AG09309 (cell line): ENCODE measurements at places on chromosomes 1 and 21.

DNA sequence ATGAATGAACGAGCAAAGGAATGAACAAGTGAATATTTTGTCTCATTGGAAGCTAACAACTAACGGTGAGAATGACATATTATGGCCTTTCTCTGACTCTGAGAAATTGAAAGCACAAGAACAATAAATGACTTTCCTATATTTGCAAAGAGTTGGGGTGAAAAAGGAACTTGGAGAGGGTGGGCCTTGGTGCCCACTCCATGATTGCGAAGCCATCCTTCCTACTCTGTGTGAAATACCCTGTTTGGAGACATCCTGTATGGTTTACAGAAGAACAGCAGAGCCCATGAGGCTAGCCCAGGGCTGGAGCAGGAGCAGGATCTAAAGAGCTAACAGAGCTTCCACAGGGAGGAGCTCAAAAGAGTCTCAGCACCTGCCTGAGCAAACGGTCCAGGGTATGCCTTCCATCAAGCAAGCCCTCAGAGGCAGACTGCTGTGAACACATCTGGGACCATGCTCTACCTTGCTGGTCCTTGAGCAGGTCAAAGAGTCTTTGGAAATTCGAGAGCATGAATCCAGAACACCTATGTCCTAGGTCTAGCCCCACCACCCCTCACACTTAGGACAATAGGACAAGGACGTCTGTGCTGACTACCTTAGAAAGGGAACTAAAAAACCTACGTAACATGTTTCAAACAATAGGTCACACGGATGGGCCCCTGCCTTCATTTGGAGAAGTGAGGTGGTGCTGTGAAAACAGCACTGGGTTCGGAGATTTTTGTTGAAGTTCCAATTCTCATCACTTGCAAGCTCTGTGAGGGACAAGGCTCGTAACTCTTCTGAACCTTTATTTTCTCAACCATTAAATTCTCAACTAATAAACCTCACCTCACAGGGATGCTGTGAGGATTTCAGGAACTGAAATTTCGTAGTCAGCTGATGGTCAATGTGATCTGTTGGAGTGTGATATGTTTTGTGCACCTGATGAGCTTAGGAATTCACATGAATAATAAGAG, 377.4 kb downstream of the RRAGC start:
- DNase-seq = no peak

- no peak for DNase-seq
Observed at GRCh38 chr1:246350745-246351144, 156.3 kb downstream of the SMYD3 start.

GRCh38 chr1:100188617-100189016, 10.6 kb upstream of the LRRC39 start:
- DNase-seq = peak; percentile 69

DNA sequence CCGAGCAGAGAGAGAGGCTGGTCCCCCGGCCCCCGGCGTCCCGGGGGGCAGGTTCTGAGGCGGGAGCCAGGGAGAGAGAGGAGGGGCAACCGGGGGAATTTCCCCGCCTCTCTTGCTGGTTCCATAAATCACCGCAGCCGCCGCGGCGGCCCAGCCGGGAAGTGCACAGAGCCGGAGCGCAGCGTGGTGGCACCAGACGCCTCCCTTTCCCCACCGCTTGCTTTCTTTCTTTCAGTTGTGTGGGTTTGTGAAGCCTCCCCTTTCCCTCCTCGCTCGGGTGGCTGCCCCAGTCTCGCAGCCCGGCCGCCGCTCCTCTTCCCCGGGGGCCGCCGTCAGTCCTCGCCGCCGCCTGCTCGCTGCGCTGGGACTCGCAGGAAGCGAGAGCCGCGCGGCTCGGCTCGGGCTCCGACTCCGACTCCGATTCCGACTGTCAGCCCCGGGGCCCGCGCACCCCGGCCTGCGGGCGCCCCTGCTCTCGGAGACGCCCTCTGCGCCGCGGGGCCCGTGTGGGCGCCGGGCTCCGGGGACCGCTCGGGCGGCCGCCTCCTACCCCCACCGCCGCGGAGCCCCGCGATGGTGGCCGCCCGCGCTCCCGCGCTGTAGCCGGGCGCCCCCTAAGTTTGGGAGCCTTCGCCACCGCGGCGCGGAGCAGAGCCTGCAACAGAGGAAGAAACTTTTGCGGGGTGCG, at the start of gene CACHD1:
Gene CACHD1 (plus strand): TSS at position 153 of the 688 bp plus-strand sequence. CDS start 616 bp downstream, outside the sequence.
- peak; percentile 42 for DNase-seq

GRCh38 chr1:63442141-63442475, 74.7 kb downstream of the ALG6 start:
- DNase-seq = no peak

GRCh38 chr1:101613546-101613945, 376.7 kb downstream of the S1PR1 start:
- no peak for DNase-seq

- DNase-seq = peak; percentile 67
Observed at GRCh38 chr1:236904892-236905741, 99.1 kb downstream of the MT1HL1 start.
